ENCODE measurements at places on chromosomes 12 and 14.

DNA sequence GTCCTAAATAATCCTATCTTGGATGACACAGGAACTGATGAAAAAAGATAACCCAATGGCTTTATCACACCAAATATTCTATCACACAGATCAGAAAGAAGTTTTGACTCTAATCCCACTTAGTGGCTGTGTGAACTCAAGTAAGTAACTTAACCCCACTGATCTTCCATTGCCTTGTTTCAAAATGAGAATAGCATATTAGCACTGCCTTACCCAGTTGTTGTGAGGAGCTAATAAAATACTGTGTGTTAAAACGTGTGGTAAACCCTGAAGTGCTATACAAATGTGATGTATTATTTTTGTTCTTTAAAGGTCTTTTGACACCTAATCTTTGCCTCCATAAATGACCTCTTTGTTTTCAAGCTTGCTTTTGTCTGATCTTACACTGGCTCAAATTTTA, 60.9 kb upstream of the ARID2 start:
- no peak for DNase-seq

DNA sequence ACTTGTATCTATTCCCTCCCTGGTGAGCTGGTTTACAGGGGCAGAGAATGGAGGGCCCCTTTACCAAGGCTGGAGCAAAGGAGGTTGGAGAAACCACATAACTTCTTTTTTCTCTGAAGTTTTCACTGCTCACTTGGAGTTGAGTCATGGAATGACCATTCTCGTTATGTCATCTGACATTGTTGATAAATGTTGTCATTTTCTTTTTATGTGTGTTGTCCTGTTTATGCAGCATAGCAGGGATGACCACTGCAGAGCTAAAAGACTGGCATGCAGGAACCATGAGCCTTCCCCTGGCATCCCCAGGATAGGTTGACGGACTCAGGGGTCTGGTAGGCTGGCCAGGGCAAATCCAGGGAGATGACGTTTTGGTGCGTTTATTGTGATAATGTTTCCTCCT, 256.8 kb upstream of the DDHD1 start:
- no peak for DNase-seq

- no peak for DNase-seq
These were observed 1183.7 kb downstream of the AACS start for GRCh38 chr12:126248871-126249403.

- DNase-seq: no peak
These were observed 55.6 kb upstream of the ISM2 start for GRCh38 chr14:77554207-77554606.

DNA sequence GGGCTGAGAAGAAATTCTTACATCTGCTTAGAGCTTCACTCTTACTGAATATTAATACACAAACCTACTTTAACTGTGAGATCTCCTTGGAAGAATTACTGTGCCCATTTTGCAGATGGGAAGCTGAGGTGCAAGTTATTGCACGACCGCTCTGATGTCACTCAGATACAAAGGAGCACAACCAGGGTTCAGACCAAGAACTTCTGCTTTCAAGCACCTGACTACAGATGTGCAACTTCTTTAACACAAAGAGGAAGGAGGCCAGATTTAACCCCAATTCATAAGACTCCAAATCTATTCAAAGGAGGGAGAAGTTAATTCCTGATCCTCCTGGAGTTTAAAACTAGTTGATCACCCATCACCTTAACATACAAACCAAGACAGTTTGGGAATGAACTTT, 232.6 kb downstream of the VRK1 start:
- DNase-seq: no peak

DNA sequence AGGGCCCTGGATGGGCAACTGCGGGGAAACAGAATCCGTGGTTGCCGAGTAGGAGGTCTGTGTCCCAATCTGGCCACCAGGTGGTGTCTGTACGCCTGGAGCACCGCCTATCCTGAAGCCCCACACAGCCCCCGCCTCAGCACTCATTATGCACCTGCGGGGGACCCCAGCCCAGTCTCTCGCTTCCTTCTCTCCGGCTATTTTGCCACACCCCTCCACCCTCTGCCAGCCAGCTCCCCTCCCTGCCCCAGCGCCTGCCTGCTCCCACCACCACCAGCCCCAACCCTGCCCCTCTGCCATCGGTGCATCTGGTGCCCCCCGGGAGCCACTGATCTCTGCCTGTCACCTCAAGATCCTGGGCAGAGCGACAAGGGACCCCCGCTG, 2.2 kb upstream of the NXPH4 start:
- DNase-seq: no peak

GRCh38 chr14:37579274-37579673, 15.8 kb downstream of the FOXA1 start:
- no peak for DNase-seq

GRCh38 chr12:106181401-106182114, 42.8 kb upstream of the NUAK1 start:
- no peak for DNase-seq

DNA sequence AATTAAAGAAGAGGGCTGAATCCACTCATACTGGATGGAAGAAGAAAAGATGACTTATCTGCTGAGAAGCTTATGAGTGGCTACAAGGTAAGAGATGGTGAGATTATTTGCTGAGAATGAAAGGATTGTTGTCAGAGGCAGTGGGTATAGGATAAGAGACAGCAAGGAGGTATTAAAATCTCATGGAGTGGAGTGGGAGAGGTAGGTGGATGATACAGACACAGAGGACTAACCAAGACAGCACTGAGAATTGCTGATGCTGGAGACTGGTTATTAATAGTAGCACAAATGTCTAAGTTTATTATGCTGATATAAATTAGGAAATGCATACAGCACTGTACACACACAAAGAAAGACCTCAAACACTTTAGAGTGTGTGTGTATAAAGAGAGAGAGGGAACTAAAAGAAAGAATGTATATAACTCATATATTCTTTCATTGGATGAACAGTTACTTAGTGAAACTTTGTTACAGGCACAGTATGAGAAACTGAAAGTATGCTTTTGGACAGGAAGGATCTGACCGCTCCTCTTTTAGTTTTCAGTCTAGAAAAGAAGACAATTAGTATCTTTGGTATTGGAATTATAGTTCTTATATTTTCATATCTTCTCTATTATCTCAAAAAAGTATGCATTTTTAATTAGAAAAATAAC, 543.1 kb downstream of the LRFN5 start:
- no peak for DNase-seq

DNA sequence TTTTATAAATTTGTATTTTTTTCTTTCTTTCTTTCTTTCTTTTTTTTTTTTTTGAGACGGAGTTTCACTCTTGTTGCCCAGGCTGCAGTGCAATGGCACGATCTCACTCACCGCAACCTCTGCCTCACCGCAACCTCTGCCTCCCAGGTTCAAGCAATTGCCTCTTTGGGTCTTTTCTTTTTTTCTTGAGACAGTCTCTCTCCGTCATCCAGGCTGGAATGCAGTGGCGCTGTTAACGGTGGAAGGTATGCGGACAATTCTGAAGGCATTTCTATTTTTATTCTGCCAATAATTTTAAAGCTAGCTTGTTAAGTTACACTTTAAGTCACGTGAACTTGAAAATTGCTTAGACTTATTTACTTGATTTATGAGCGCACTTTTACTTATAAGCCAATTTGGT, 8.8 kb upstream of the PHC1 start:
- DNase-seq: no peak

GRCh38 chr12:105935106-105935505, 203.6 kb downstream of the NUAK1 start:
- DNase-seq: no peak

- DNase-seq: no peak
These were observed 72.9 kb downstream of the FRMD6 start for GRCh38 chr14:51724650-51725049.

GRCh38 chr12:18653465-18653864, 84.3 kb downstream of the PLCZ1 start:
- no peak for DNase-seq

- DNase-seq: no peak
These were observed 12.6 kb downstream of the NOPCHAP1 start for GRCh38 chr12:104998423-104999346.

DNA sequence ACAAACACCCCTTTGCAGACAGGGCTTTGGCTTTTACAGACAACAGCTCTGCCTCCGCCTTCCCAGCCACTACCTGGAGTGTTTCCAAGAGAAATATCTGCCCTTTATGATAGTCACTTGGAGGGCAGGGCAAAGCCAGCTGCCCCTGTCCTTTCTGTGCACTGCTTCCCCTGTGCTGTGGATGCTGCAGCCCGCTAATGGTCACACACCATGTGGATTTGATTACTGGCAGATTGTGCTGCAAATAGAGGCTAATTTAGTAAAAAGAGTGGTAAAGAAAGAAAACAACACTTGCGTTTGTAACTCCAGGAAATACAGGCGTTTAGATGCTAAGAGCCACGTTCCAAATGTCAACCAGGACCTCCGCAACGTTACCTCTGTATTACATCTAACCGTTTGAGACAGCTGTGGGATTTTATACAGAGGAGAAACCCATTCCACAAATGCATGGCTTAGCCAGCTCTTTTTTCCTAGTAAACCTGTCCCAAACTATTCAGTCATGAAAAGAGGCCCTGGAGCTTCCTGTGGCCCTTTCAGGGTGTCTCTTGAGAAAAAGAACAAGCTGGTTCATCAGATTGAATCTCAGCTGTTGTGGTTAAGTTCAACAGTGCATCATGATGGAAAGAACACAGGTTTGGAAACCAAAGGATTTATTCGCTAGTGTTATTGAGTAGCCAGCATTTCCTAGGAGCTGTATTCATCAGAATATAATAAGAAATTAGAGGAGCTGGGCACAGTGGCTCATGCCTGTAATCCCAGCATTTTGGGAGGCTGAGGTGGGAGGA, 30.1 kb upstream of the PWP1 start:
- DNase-seq: no peak

DNA sequence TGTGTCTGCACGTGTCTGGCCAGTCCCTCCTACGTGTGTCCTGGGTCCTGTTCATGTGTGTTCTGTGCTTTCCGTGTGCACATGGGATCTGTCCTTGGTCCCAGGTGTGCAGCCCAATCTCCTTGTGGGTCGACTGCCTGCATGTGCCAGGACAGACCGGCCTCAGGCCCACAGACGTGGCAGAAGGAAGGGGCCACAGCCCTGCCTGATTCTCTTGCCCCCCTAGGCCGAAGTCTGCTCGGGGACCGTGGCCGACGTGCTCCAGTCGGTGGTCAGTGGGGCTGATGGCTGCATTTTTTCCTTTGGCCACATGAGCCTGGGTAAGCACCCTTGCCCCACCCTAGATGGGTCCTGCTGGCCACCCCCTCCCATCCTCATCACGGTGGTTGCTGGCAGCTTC, 34.0 kb downstream of the KIF26A start:
- no peak for DNase-seq

DNA sequence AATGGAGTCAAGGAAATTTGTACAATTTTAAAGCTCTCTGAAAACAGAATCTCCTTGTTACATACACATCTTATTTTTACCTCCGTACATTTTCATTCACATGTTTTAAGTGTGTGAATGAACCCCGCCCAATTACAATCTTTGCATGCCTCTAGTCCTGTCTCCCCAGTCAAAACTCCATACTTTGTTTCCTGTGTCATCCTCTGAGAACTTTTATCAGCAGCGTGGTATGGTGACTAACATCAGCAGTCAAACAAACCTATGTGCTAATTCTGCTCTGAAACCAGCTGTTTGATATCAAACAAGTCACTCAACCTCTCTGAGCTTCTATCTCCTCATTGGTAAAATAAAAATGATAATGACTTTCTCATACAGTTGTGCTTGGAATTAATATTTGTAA, 15.8 kb upstream of the ERGIC2 start:
- no peak for DNase-seq

DNA sequence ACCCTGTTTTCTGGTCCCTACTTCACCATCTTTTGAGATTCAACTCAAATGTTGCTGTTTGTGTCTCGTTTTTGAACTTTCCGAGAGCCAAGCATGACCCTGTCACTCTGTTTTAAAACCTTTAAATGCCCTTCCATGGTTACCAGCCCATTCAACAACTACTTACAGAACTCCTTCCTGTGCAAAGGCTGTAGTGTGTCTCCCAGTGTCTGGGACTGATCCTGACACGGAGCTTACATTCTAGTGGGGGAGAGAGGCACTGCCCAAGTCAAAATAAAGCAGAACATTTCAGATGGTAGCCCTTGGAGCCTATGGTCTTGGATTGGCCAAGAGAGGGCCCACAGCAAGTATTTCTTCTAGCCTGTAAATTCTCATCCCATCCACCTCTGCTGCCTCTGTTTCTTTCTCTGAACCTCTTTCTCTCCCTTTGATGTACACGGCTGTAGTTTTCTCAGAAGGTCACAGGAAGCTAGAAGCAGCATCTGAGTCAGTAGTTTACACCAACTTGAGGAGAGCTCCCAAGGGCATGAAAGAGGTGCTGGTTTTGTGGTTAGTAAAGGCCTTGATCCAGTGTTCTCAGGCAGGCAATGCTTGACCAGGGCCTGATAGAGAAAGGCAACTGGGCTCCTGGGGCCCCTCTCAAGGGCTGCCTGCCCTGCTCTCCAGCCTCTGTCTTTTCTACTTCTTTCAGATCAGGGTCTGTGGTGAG, 42.3 kb upstream of the SLC24A4 start:
- no peak for DNase-seq

GRCh38 chr14:88554457-88555286, at the start of gene PTPN21:
TSS of gene PTPN21 (minus strand) at chr14:88555007. CDS start at chr14:88550417, 4,590 bp downstream.
- peak; percentile 92 for DNase-seq

GRCh38 chr14:104299993-104300761, 161.8 kb downstream of the KIF26A start:
- DNase-seq: no peak

GRCh38 chr14:100285021-100285912, 21.0 kb downstream of the SLC25A29 start:
- peak; percentile 70 for DNase-seq

- DNase-seq: no peak
These were observed 364.1 kb upstream of the E2F7 start for GRCh38 chr12:77429426-77429825.

DNA sequence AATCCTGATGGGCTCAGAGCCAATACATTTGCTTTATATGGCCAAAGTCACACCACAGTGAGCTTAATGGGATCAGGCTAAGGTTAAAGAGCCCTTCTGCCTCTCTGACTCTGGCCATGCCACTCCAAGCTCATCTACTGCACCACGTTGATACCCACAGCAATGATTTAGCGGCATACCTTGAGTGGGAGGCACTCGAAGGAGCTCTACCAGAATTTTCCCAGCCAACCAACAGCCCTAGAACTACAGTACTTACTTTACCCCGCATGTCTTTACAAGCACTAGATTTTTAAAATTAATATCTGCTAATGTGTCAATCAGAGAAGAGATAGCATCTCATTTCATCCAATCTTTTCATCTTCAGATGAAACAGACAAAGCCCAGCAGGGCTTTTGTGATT, 300.5 kb downstream of the GRIN2B start:
- no peak for DNase-seq

- DNase-seq: no peak
These were observed 3.2 kb downstream of the PLXNC1 start for GRCh38 chr12:94151582-94151981.

- no peak for DNase-seq
These were observed 30.1 kb upstream of the MAP1LC3B2 start for GRCh38 chr12:116529048-116529447.

GRCh38 chr12:88182416-88182815, 40.3 kb downstream of the TMTC3 start:
- no peak for DNase-seq

- no peak for DNase-seq
These were observed 813 bp downstream of the TWF1 start for GRCh38 chr12:43805149-43805859.

Measured in left lung (tissue), 14 donors.